ENCODE measurements at places on chromosomes 2 and 18. TPM values are rescaled to one million over a fixed set of nuclear protein-coding genes. Genes with fewer than 3 reads are reported as not detected.
A peak's percentile ranks its signal among the peaks of the same experiment; 100 is the strongest.

CENPA gene
- total RNA-seq = 0.82 TPM

ANKRD53 gene
- not detected for total RNA-seq

MAP4K4 gene
- total RNA-seq = 30.7 TPM

ADRA2B gene
- total RNA-seq = 0.40 TPM

CHPF gene
- 40.3 TPM for total RNA-seq

IL18RAP gene
- 9.6 TPM for total RNA-seq

DTNB gene
- total RNA-seq = 11.2 TPM

HPCAL1 gene
- 43.3 TPM for total RNA-seq

DOK6 gene
- 0.03 TPM for total RNA-seq

SLC8A1 gene
- 0.08 TPM for total RNA-seq

- no peak for DNase-seq
Measured at GRCh38 chr2:64249426-64249825, 105.2 kb upstream of the PELI1 start.

GRCh38 chr2:191402966-191403565, 157.9 kb downstream of the MYO1B start:
- no peak for DNase-seq

DNA sequence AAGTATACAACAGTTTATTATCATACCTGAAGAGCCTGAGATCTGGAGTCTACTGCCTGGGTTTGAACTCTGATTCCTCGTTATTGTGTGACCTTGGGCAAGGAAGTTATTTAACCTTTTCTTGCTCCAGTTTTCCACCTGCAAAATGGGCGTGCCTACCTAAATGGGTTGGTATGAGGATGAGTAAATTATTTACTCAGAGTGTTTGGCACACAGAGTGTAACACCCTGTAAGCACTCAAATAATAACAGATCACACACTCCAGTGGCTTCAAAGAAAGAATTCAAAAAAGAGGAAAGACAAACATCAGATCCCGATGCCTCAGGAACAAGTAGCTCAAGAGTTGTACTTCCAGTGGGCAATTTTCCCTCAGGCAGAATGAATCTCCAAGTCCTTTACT, 2.4 kb downstream of the SRD5A2 start:
- no peak for DNase-seq

DNA sequence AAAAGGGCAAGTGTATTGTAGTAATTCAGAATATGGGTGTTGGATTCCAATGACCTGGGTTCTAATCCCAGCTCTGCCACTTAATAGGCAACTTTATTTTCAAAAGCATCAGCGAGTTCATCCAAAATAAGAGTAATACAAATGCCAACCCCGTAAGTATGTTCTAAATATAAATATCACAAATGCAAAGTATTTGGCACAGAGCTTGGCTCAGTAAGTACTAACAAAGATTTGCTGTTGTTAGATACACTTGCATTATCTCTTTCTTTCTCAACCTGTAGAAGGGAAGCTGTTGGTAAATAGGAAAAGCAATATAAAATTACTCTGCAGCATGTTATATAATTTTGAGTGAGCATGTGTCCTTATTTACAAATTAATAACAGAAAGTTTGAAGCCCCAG, 1302.6 kb upstream of the FAM98A start:
- no peak for DNase-seq

- no peak for DNase-seq
Measured at GRCh38 chr2:17878281-17879136, at the start of gene KCNS3. Gene KCNS3, plus strand, starts transcription at chr2:17878667. Its CDS starts 52,342 bp downstream, at chr2:17931009.

DNA sequence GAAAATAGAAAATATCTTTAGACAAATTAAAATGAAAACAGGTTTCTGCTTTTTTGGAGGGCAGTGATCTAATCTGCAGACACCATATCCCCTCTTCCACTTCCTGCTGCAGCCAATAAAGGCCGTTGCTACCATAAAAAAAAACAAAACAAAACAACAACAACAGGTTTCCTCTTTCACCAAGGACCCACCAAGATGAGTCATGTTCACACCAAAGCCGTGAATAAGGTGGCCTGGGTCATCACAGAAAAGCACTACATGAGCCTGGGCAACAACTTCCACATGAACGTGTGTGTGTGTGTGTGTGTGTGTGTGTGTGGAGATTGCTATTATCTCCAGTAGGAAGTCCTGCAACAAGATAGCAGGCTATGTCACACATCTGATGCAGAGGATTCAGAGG, 24.8 kb upstream of the TFCP2L1 start:
- no peak for DNase-seq

DNA sequence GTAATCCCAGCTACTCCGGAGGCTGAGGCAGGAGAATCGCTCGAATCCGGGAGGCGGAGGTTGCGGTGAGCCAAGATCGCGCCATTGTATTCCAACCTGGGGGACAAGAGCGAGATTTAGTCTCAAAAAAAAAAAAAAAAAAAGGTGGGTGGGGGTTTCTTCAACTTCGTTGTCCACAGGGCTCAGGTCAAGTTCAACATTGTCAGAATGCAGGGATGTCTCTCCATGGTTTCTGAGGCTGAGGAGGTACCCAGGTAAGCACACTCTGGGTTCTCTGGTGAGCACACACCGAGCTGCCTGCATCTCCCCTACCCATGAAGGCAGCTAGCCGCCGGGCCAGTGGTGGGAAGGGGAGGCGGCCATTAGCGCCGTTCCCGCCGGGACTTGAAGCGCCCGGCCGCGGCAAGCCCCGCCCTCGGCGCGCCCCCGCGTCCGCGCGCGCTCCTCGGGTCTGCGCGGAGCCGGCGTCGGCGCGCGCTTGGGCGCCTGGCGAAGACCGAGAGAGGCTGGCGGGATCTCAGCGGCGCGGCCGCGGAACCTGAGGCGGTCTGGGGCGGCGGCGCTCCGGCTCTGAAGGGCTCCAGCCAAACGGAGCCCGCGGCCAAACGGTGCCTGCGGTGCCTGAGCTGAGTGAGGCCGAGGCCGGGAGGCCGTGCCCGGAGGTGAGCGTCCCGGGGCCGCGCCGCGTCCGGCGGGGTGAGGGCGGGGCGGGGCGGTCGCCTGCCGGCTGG, at the start of gene UBXN2A:
Gene UBXN2A (plus strand): TSS at position 477 of the 731 bp plus-strand sequence. CDS start 17,852 bp downstream, outside the sequence.
- peak; percentile 64 for DNase-seq

DNA sequence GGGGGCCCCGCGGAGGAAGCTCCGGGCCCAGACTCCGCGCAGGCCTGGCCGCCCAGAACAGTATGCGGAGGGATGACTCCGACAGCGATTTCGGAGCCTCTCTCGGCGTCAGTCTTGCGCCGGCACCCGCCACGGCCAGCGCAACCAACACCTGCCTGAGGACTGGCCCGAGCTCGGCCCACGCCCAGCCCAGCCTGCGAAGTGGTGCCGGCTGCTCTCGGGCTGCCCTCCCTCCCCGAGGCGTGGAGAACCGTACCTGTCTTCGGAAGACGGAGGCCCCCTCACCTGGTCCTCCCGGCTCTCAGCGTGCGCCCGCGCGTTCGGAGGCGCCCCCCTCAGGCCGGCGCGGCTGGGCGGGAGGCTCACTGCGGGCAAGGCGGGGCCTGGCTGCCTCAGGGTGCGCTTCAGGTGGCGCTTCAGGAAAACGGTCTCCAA, at the start of gene M1AP:
Gene M1AP (minus strand): TSS at position 322 of the 435 bp plus-strand sequence. CDS start 8,055 bp downstream, outside the sequence.
- DNase-seq = no peak

DNA sequence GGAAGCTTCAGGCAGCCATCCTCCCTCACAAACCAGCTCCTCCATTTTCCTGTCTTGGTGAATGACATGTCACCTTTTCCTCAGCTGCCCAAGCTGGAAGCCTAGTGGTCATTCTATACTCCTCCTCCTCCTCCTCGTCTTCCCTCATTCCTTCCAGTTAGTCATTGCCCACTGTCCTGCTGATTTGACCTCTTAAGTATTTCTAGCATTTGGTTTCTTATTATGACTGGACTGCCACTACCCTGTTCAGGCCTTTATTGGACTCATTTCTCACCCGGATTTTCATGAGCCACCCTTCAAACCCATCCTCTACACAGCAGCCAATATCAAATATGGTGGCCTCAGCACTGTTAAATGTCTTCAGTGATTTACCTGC, 21.9 kb upstream of the MGAT5 start:
- no peak for DNase-seq

DNA sequence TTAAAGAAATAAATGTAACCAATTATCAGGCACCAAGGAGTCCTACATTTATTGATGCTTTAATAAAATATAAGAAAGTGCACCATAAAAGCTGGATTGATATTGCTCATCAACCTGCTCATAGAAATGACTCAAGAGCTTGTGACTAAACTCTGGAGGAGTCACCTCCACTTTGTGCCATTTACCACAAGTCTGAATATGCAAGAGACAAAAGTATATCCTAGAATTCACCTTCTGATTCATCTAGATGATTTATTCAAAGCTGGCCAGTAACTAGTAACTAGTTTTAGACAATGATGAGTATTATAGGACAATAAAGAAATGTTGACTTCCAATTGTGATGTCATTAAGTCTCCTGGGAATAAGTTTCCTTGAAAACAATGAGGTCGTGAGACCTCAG, 146.0 kb upstream of the SOX11 start:
- DNase-seq = no peak

- DNase-seq = no peak
Measured at GRCh38 chr2:233495503-233496496, 70.8 kb downstream of the USP40 start.

- no peak for DNase-seq
Measured at GRCh38 chr2:190972213-190972612, 41.8 kb downstream of the STAT1 start.

DNA sequence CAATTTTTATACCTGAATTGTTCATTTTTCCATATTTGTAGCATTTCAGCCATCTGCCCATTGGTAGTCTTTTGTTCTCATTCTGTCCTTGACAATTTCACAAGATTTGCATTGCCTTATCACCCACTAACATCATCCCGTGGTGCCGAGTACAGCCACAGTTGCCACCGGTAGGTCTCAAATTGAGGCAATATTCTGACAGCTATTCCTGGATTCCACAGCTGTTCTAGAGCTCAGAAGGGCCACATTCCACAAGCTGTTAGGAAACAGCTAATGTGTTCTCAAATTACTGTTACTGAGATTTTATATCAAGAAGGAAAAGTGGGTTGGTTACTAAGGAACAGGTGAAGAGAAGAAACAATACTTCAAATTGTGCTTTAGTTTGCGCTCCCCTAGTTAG, 178.8 kb downstream of the RPRM start:
- no peak for DNase-seq

DNA sequence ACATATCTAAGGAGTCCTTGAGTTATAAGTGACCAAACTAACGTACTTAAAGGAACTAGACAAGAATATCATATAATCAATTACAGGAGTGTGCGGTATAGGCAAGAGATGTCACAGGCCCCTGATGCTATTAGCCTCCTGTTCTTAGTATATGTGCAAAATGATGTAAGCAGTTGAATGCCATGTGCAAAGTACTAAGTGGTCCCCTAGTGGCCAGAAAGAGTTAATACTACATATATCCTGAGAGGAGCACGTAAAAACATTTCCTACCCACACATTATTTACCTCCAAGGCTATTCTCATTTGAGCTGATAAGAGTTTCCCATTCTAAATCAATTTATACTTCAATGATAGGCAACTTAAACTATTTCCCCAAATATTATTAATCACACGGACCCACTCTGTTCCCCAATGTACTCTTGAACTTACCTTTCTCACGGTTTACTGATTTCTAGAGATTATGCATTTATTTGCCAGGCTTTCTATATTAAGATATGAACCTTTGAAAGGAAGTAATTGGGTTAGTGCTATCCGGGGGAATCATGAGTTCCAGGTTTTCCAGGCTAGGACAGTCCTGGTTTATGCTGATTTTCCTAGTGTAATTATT, 158.0 kb upstream of the KLHL14 start:
- no peak for DNase-seq

- DNase-seq = no peak
Measured at GRCh38 chr2:183408562-183408961, 284.3 kb downstream of the NUP35 start.

DNA sequence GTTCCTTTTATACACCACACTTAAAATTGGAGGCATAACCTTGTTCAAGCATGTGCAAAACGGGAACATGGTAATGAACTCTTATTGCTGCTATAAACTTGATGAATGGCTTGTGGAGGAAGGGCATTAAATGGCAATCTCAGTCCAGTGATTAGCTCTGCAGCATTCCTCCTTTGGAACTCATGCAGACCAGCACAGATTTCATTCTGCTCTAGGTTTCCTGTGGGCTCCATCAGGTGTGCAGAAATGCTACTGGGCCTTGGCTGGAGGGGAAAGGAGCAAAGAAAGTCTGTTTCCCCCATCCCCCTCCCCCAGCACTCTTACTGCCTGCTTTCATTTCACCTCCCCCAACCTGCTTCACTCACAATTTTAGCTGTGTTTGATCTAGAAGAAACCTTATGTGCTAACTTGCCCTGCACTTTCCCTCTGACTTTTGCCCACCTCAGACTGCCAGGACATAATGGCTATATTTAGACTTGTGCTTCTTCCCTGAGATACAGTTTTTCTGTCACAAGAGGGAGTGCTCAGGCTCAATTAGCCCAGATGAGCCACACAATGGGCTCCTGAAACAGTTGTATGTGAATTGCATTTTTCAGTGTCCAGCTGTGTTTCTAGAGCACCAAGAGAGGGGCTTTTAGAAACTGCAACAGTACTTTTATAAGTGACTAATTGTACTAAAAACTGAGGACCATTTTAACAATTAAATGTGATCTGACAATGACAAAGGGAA, 109.8 kb downstream of the FSHR start:
- no peak for DNase-seq

DNA sequence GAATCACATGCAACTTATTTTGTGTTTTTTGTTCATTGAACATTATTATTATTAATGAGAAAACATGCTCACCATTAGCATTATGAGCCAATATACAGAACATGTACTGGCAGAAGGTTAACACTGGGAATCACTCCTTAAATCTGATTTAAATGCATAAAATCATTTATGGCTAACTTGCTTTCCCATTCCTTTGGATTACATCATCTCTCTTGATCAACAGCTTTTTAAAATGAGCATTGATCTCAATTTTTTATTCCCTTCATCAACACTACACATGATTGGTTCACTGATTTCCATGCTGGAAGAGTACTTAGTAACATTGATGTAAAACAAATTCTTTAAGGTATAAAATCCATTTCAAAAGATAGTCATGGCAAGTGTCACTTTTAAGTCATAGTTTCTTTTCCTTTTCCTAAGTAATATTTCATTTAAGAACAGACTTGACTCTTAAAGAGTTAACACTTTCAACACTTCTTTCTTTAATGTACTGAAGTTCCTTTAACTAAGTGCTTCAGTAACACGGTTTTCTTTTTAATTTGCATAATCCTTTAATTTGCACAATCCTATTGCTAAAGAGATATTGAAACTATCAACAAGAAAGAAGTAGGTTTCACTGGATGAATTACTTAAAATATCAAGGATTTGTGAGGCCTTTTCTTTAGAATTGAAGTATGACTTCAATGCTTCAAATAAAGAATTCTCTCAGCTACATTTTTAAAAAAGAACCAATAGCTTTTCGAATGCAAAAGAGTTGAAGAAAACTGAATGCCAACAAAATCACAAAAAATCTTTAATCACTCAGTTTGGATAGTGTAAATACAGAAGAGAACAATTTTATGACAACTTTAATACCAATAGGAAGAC, 24.9 kb upstream of the BUB1 start:
- DNase-seq = no peak

- DNase-seq = no peak
Measured at GRCh38 chr2:86064006-86064405, 41.7 kb downstream of the POLR1A start.

DNA sequence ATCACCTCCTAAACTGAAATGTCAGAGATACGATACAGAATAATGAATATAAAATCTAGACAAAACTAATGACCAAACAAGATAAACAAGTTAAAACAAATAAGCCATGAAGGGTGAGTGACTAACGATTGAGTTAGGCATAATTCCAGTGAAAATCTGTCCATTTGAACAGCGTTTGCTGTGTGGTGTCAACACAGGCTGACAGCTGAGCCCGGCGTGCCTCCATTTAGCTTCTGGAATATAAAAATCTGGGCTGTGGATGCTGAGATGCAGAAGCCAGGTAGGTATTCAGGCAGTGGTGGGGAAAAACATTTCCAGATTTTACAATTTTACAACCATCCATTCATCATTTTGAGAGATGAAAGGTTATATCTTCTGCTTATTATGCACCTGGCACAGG, 2041.4 kb upstream of the CELF4 start:
- no peak for DNase-seq

All from activated T-cell treated with anti-CD3 and anti-CD28 coated beads, Interleukin-2, amount 50 U/mL, for 4 hours (primary cell).